NAMALWA (cell line): ENCODE measurements at places on chromosomes 7 and 10.

DNA sequence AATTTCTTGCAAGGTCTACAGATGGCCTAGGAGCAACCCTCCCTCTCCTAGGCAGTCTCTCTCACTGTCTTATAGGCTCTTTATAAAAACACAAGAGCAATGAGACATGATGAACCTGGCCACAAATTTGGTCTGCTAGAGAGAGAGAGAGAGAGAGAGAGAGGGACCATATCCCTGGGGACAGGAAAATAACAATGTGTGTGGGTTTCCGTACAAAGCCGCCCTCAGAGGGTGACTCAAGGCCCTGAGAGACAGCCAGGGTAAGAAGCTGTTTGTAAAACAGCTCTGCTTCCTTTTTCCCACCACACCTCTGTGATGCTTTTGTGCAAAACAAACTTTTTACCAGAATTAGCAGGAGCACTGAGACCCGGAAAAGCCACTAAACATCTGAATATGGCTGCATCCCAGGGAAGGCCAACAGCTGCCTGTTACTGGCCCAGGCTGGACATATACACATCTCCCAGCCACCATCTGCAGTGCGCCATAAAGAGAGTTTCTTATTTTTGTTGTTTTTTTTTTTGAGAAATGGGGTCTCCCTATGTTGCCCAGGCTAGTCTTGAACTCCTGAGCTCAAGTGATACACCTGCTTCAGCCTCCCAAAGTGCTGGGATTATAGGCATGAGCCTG, 18.4 kb downstream of the GIMAP5 start:
- no peak for DNase-seq

GRCh38 chr7:118836933-118837332, 612.4 kb downstream of the ANKRD7 start:
- no peak for DNase-seq

- no peak for DNase-seq
Observed at GRCh38 chr7:140196361-140197217, 19.8 kb upstream of the KDM7A start.

GRCh38 chr7:34091321-34091917, 186.1 kb downstream of the BMPER start:
- peak; percentile 68 for DNase-seq

DNA sequence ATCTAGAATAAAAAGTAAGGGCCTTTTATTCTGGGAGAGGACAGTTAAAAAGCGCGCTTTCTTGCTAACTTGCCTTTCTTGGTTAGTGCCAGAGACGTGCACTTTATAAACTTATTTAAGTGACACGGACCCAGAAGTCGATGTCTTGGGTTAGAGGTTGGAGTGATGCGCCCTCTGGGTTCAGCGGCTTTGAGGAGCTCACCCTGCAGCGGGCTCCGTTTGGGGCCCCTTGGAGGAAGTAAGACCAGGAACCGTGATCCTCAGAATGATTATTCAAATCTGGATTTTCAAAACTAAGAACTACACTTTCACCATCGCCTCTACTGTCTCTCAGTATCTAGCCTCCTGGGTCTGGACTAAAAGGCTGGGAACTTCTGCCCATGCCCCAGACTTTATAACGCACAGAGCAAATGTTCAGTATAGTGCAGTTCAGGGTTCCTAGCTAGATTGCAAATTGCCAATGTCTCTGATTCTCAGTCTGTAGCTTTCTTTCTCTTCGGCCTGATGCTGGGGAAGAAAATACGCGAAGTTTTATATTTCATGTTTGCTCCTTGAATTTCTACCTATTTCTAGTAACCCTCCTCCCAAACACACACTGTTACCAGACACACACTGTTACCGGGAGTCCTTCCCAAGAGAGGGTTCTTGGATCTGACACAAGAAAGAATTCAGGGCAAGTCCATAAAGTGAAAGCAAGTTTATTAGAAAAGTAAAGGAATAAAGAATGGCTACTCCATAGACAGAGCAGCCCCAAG, 18.6 kb upstream of the SMO start:
- no peak for DNase-seq

- no peak for DNase-seq
Observed at GRCh38 chr7:44759246-44759645, 10.6 kb downstream of the ZMIZ2 start.

- DNase-seq, result no peak
Observed at GRCh38 chr7:2211259-2211880, 21.4 kb downstream of the MAD1L1 start.

DNA sequence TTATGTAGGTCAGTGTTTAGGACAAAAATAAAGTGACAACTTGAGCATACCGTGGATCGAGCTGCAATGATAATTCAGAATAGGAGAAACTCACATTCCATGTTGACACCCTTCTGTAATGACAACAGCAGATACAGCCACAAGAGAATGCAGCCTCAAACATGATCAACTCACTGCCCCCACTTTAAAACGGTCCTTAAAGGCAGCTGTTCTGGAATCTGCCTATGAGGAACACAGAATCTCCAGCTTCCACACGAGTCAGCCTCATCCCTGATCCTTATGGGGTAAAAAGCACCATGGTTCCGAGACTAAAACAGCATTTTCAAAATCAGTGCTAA, 32.5 kb upstream of the DAGLB start:
- no peak for DNase-seq
